ENCODE measurements at places on chromosomes 2 and 18. TPM values are rescaled to one million over a fixed set of nuclear protein-coding genes. Genes with fewer than 3 reads are reported as not detected.

The CHRND gene
- not detected for polyA plus RNA-seq

DNA sequence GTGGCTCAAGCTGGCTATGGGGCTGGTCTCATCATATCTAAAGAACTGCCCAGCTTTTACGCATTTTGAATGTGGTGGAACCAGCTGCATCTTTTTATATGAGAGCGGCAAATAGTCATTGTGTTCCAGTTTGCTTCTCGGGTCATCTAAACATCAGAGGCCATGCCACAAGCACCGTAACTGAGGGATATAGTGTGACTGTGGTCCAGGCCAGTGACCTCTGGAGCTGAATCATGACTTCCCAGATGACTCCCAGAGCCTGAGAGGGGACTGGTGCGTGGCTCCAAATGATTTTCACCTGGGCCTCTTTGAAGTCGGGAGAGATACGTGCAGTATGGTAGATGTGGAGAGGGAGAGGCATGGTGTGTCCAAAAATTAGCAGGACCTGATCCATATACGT, 271.0 kb downstream of the NEDD4L start:
- H3K4me1 ChIP-seq, result peaks cover 13% of the 10 kb centered on the region
- H3K4me3 ChIP-seq, result no peak overlapping the region
- H3K36me3 ChIP-seq, result no peaks in the 10 kb centered on the region
- no peak overlapping the region for H3K27ac ChIP-seq
- DNase-seq, result no peak
- no peaks in the 10 kb centered on the region for H3K27me3 ChIP-seq

The PSMA8 gene
- 0.61 TPM for polyA plus RNA-seq

DNA sequence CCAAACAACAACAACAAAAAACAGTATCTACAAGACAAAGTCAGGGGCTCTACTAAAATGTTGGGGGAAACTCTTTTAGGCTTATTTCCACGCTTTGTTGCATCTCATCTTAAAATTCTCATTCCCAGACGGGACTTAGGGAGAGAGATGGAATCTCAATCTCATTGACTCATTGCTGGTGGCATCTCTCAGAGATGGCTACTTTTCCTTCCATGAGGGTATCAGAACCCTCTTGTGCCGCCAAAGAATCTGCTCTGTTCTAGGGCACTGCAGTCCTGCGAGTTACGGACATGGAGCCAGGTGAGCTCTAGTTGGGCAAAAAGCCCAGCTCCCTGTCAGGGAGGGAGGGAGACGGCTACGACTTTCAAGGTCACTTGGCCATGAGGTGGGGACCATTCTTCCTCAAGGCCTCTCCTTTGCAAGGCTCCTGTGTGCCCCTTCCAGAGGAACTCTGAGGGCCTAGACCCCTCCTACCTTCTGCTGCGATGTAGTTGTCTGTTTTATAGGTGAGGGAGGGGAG, 68.0 kb downstream of the MYCN start:
- peaks cover 30% of the 10 kb centered on the region for H3K27me3 ChIP-seq
- H3K27ac ChIP-seq, result no peak overlapping the region
- no peak overlapping the region for H3K4me3 ChIP-seq

DNA sequence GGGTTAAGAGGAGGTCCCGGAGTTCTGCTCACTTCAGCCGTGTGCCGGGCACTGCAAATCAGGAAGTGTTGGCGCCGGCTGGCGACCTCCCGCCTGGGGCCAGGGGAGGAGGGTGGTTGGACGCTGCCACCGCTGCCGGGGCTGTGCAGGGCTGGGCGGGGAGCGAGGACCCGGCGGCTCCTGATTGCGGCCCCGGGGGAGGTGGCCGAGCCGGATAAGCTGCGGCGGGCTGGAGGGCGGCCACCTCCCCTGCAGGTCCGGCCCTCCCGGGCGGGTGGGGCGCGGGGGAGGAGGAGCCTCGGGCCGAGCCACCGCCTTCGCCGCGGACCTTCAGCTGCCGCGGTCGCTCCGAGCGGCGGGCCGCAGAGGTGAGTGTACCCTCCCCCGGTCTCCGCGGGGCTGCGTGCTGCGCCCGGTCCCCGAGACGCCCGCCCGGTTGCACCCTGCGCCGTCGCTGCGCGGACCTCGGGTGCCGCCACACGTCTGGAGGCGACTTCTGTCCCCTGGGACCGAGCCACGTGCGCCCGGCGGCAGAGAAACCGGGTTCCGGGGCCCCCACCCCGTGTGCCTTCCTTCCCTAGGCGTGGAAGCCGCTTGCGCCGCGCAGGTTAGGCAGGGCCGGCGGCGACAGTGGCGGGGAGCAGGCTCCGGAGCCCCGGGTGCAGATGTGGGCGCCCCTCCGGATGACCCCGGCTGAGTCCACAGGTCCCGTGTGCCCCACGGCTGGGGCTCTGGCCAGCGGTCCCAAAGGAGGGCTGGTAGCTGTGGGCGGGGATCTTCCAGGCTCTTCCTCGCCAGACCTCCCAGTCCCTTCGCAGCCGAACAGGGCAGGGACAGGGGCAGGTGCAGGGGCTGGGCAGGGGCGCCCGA, at the start of gene STEAP3:
Gene STEAP3 (plus strand): TSS at position 314 of the 870 bp plus-strand sequence. CDS start 7,179 bp downstream, outside the sequence.
- H3K27me3 ChIP-seq, result peaks cover 29% of the 10 kb centered on the region
- no peaks in the 10 kb centered on the region for H3K36me3 ChIP-seq
- H3K4me3 ChIP-seq, result peak within 1 kb of the TSS; percentile 56
- H3K4me1 ChIP-seq, result no peaks in the 10 kb centered on the region
- peak; percentile 92 for DNase-seq

DNA sequence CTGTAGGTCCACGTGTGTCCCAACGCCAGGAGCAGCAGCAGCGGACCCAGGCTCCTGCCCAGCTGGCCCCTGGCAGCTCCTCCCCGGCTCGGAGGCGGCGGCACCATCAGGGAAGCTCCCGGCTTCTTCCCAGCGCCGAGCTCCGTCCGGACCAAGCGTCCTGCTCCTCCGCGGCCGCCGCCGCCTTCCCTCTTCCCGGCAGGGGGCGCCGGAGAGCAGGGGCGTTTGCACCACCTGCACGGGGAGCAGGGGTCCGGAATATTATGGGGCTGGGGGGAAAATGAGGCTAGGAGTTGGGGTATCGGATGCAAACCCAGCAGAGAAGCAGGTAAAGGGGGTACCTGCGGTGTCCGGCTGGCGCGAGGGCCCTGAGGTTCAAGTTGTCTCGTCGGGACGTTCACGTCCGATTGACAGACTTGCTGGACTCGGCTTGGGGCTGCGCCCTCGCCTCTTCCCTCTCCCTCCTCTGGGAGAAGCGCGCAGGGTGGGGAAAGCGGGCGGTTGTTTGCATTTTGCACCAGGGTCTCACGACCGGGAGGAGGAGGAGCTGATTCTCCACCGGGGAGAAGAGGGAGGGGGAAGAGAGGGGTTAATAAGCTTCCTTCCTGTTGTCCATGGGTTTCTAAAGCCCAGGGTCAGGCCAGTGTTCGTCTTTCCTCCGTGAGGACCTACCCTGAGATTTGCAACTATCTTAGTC, at the start of gene CCBE1:
Gene CCBE1 (minus strand): TSS at position 188 of the 697 bp plus-strand sequence.
- no peaks in the 10 kb centered on the region for H3K36me3 ChIP-seq
- H3K27ac ChIP-seq, result no peak within 1 kb of the TSS
- peaks cover 4% of the 10 kb centered on the region for H3K4me1 ChIP-seq
- no peak for DNase-seq
- peaks cover 66% of the 10 kb centered on the region for H3K27me3 ChIP-seq

- H3K36me3 ChIP-seq, result no peaks in the 10 kb centered on the region
- no peak overlapping the region for H3K27ac ChIP-seq
- no peak for DNase-seq
- no peaks in the 10 kb centered on the region for H3K27me3 ChIP-seq
- no peak overlapping the region for H3K4me3 ChIP-seq
- no peaks in the 10 kb centered on the region for H3K4me1 ChIP-seq
These were observed 68.8 kb downstream of the PTPRM start for GRCh38 chr18:7635948-7636347.

DNA sequence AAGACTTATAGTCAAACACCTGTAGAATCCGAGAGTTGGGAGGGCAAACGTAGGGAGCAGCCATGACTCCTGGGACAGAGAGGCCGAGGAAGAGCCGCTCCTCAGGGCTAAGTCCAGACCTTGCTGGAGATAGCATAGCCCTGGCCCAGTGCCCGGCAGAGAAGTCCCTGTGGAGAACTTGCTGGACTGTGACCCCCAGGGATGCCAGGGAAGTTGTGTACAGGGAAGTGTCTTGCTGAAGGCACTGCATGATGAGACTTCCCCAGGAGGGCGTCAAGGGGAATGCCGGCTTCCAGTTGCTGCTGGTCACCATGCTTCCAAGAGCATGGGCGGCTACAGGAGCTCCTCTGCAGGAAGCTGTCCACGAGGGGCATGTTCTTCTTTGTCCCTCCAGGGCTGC, 8.6 kb upstream of the CNDP1 start:
- H3K27ac ChIP-seq, result no peak overlapping the region
- peak; percentile 55 for DNase-seq
- H3K4me1 ChIP-seq, result peaks cover 14% of the 10 kb centered on the region
- H3K27me3 ChIP-seq, result no peaks in the 10 kb centered on the region

DNA sequence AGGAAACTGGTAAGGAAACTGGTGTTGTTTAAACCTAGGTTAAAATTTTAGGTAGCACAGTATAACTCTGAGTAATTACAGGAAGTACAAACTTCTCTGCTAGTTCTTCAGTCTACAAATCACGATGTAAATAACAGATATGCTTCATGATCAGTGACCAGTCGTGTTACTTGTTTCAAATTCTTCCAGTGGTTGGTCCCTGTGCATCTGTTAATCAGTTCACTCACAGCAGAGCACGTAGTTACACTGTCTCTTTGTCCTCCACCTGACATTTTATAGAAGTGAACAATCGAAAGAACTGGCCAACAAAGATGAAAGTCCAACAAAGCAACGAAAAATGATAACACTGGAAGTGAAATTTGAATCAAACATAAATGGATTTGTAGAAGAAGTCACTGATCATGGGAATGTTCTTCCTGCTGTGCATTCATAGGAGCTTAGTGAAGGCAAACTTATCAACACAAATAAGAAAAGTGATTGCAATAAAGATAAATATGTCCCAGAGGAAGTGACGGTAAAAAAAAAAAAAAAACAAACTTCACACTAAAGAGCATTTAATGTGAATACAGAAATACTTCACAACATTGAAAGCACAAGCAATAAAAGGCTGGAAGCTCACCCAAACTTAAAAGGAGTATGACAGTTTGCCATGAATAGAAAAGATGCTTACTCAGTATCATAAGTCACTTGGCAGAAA, 7.0 kb downstream of the EIF2AK2 start:
- H3K27me3 ChIP-seq, result no peaks in the 10 kb centered on the region
- H3K36me3 ChIP-seq, result peaks cover 28% of the 10 kb centered on the region
- no peak overlapping the region for H3K27ac ChIP-seq
- DNase-seq, result no peak
- peaks cover 36% of the 10 kb centered on the region for H3K4me1 ChIP-seq
- H3K4me3 ChIP-seq, result no peak overlapping the region

DNA sequence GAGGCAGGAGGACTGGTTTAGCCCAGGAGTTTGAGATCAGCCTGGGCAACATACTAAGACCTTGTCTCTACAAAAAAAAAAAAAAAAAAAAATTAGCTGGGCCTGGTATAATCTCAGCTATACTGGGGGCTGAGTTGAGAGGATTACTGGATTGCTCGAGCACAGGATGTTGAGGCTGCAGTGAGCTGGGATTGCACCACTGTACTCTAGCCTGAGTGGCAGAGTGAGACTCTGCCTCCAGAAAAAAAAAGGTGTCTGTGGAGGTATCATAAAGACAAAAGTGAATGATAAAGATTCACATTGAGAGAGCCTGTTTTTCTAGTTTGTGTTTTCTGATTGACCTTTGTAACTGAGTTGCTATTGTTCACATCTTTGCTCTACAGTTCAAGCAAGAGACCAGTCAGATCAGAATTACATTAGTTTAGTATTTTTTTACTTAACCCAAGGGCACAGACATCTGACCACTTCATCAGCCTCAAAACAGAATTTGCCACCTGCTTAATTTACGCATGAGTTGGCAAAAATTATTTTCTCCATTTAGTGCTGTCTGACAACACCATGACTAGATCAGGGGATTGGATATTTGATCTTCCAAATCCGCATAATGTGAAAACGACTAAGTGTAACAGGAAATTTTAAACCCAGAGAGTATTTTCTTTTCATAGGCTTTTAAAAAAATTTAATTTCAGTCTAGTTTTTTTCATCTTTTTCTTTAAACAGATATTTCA, 271.0 kb downstream of the TGIF1 start:
- peaks cover 4% of the 10 kb centered on the region for H3K4me1 ChIP-seq
- H3K27ac ChIP-seq, result no peak overlapping the region
- no peak overlapping the region for H3K4me3 ChIP-seq
- DNase-seq, result no peak
- H3K27me3 ChIP-seq, result no peaks in the 10 kb centered on the region
- H3K36me3 ChIP-seq, result no peaks in the 10 kb centered on the region

The RAD51AP2 gene
- not detected for polyA plus RNA-seq

DNA sequence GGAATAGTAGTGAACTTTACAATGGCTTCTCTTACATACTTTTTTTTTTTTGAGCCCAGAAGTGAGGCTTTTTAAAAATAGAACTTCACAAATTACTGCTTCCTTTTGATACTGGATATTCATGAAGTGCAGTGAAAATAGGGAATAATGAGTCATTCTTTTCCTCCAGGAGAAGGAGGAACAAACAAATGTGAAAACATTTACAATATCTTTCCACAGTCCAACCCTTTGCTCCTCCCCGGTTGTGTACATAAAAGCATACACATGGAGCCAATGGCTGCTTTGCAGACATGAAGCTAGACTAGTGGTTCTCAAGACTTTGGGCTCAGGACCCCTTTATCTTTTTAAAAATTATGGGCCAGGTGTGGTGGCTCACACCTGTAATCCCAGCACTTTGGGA, 266.9 kb downstream of the GBX2 start:
- no peaks in the 10 kb centered on the region for H3K27me3 ChIP-seq
- H3K4me1 ChIP-seq, result no peaks in the 10 kb centered on the region
- H3K27ac ChIP-seq, result no peak overlapping the region
- no peaks in the 10 kb centered on the region for H3K36me3 ChIP-seq
- no peak overlapping the region for H3K4me3 ChIP-seq
- DNase-seq, result no peak

The ASNSD1 gene
- 30.1 TPM for polyA plus RNA-seq

DNA sequence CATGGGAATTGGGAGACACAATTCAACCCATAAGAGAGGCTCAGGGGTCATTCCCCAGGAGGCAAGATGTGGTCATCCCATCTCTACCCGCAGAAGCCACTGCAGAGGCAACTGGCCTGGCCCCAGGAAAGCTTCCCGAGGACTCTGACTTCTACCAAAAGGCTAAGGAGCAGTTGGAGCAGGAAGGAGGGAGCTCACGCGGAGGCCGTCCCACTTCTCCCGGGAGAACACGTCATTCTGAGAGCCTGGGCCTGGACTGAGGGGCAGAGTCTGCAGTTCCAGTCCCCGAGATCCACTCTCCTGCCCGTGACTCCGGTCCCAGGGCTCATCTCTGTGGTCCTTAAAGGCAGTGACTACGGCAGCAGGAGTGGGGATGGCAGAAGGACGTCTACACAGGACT, 69.0 kb upstream of the TAF1B start:
- DNase-seq, result peak; percentile 64
- H3K4me1 ChIP-seq, result peaks cover 26% of the 10 kb centered on the region
- no peak overlapping the region for H3K27ac ChIP-seq
- H3K4me3 ChIP-seq, result no peak overlapping the region
- H3K36me3 ChIP-seq, result no peaks in the 10 kb centered on the region

The NAT8 gene
- polyA plus RNA-seq, result 0.19 TPM

The G6PC2 gene
- not detected for polyA plus RNA-seq

GRCh38 chr2:99520813-99521212, 31.0 kb upstream of the REV1 start:
- DNase-seq, result no peak
- no peaks in the 10 kb centered on the region for H3K27me3 ChIP-seq
- no peak overlapping the region for H3K27ac ChIP-seq
- no peaks in the 10 kb centered on the region for H3K4me1 ChIP-seq
- no peaks in the 10 kb centered on the region for H3K36me3 ChIP-seq

GRCh38 chr2:121746071-121746578, 9.3 kb upstream of the TSN start:
- no peak overlapping the region for H3K4me3 ChIP-seq
- DNase-seq, result no peak
- H3K4me1 ChIP-seq, result no peaks in the 10 kb centered on the region
- no peaks in the 10 kb centered on the region for H3K27me3 ChIP-seq

- H3K36me3 ChIP-seq, result no peaks in the 10 kb centered on the region
- H3K27me3 ChIP-seq, result no peaks in the 10 kb centered on the region
- no peak for DNase-seq
- H3K4me1 ChIP-seq, result peaks cover 23% of the 10 kb centered on the region
These were observed 170.6 kb downstream of the SLC8A1 start for GRCh38 chr2:40281021-40281940.

All from spleen (tissue), 13 donors.